ENCODE measurements at places on chromosomes 4 and X.

DNA sequence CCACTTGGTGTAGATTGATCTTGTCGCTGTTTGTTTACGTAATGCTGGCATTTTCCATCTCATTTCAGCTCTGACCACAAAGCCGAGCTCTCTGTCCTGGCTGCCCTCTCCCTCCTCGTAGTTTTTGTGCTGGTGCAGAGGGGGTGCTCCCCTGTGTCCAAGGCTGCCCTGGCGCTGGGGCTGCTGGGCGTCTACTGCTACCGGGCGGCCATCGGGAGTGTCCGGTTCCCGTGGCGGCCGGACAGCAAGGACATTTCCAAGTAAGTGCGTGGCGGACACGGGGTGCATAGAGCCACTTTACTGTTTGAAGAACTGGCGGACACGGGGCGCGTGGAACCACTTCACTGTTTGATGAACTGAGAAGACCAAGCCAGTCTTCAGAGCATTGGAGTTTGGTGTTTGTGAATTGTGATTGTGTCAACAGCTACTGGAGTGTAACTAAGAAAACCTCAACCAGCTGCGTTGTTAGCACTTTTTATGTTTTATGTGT, 28.0 kb downstream of the PIGG start:
- DNase-seq: no peak

GRCh38 chrX:68121371-68121770, 311.9 kb downstream of the OPHN1 start:
- DNase-seq: no peak

DNA sequence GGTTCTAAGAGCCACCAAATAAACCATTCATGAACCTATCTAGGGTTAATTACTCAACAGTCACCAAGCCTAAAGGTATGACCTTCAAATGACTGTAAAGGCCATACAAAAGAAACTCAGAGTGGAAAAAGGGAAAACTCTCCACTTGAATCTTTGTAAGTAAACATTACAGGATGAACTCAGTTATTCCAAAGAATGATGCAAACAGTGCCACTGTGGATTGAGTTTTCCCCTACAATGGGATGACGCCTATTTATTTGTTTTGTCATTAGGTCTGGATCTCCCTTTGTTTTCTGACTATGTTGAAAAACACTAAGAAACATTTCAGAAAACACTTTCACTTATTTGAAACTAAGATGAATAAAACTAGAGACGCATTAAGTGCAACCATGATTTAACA, 12.7 kb downstream of the NUDT6 start:
- peak; percentile 21 for DNase-seq

- DNase-seq: no peak
Observed at GRCh38 chr4:15996773-15997172, 33.8 kb upstream of the FGFBP2 start.

- no peak for DNase-seq
Observed at GRCh38 chr4:107577743-107578142, 142.3 kb downstream of the PAPSS1 start.

GRCh38 chr4:105265689-105266088, 119.0 kb downstream of the TET2 start:
- no peak for DNase-seq

DNA sequence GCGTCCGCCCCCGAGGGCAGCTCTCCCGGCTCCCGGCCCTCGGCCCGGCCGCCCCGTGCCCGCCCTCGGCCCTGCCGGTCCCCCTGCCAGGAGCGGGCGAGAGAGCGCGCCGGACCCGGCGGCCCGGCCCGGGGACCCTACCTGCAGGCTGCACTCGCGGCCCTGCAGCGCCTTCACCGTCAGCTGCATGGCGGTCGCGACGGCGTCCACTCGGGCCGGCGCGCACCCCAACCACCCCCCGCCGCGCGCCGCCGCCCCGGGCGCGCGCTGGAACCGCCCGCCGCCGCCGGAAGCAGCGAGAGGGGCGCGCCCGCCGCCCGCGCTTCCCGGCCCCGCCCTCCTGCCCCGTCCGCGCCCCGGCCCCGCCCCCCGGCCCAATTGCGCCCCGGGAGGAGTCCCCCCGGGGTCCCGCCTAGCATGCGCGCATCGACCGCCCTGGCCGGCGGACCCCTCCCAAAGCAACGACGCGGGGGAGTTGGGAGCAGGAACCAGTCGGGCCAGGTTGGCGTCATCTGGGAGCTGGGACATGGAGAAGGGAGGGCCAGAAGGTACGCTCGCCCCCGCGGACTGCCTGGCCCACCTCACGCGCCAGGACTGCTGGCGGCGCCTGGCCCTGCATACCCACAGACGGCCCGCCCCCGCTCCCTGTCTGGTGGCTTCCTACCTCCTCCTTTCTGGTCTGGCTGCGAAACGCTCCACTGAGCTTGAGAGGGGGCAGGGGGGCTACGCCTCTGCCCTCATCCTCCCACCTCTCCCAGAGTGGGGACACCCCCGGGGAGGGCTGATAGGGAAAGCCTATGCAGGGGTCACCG, at the start of gene UBL4A:
UBL4A (minus strand) TSS at position 220 of the 812 bp plus-strand sequence; CDS start at position 189, 31 bp downstream.
- DNase-seq: peak; percentile 9

GRCh38 chrX:3271183-3271833, 75.1 kb downstream of the MXRA5 start:
- DNase-seq: no peak

DNA sequence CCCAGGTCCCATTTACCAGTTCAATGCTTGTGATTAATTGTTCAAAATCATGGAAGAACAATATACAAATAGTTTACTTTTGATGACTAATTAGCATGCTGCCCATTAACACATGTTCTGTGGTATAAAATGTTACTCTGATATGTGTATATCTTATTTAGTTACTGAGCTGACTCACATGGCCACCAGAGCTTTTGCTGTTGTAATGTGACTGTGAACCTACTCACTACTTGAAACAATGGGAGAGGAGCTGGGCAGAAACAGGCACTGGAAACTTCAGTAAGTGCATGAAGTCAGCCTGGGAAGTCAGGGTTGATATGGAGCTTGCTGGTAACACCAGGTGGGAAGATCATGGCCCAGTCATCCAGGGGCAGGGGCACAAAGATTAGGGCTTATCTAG, 72.7 kb upstream of the MAD2L1 start:
- DNase-seq: peak; percentile 8

- DNase-seq: no peak
Observed at GRCh38 chr4:102501447-102501696, 213 bp downstream of the NFKB1 start.
